Activated T-cell treated with anti-CD3 and anti-CD28 coated beads, Interleukin-2, amount 50 U/mL, for 24 hours (primary cell): ENCODE measurements at places on chromosomes 6 and 20.

DNA sequence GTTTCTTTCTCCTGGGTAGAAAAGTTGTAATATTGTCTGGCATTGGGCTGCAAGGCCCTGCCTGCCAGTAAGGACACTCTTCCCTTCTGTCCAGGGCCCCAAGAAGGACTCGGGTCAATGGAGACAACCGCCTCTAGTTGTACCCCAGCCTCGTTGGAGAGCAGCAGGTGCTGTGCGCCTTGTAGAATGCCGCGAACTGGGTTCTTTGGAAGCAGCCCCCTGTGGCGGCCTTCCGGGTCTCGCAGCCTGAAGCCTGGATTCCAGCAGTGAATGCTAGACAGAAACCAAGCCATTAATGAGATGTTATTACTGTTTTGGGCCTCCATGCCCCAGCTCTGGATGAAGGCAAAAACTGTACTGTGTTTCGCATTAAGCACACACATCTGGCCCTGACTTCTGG is 37.0 kb downstream of the PLCG1 start:
- H3K27me3 ChIP-seq = no peaks in the 10 kb centered on the region
- no peak overlapping the region for H3K4me3 ChIP-seq
- peak overlapping the region; percentile 82 for H3K27ac ChIP-seq

DNA sequence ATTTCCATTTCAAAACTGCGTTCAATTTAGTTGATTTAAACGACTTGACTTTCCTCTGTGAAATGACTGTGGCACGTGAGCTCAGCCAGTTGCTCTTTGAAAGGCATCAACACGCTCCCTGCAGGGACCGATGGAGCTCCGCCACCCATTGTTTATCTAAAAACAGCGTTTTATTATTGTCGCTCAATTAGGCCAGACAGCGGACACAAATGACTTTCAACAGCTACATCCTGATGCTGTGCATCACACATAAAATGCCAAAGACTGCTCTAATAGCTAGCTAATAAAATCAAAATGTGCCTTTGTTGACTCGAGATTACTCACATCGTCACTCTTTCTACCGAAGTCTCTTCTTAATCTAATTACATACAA is 332.5 kb downstream of the CD83 start:
- H3K4me1 ChIP-seq = peaks cover 72% of the 10 kb centered on the region
- DNase-seq = no peak
- no peaks in the 10 kb centered on the region for H3K36me3 ChIP-seq
- peak overlapping the region; percentile 80 for H3K27ac ChIP-seq
- H3K27me3 ChIP-seq = no peaks in the 10 kb centered on the region
- no peak overlapping the region for H3K4me3 ChIP-seq

DNA sequence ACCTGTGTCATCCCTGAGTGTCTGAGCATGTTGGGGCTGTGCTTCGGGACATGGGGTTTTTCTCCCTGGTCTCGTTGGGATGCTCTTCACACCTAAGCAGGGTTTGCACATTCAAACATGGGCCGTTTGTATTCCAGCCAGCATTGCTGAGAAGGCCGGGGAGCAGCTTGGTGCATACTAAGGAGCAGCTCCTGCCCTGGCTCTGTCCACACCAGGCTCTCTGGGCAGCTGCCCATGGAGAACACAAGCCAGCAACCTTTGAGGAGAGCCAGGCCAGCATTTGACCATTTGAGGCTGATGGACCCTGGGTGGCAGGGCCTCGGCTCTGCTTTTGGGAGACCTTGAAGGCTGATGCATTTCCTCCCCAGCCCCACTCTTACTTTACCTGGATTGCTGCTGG is 92.1 kb downstream of the PHACTR3 start:
- no peaks in the 10 kb centered on the region for H3K36me3 ChIP-seq
- H3K4me3 ChIP-seq = no peak overlapping the region
- H3K4me1 ChIP-seq = no peaks in the 10 kb centered on the region
- no peak overlapping the region for H3K27ac ChIP-seq

DNA sequence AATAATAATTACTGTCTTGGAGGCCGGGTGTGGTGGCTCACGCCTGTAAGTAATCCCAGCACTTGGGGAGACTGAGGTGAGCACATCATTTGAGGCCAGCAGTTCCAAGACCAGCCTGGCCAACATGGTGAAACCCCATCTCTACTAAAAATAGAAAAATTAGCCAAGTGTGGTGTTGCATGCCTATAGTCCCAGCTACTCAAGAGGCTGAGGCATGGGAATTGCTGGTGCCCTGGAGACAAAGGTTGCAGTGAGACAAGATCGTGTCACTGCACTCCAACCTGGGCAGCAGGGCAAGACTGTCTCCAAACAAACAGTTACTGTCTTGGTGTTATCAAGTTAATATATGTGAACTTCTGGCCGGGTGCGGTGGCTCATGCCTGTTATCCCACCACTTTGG is 4.9 kb downstream of the RRP36 start:
- peaks cover 81% of the 10 kb centered on the region for H3K36me3 ChIP-seq
- H3K4me1 ChIP-seq = peaks cover 26% of the 10 kb centered on the region
- H3K27me3 ChIP-seq = no peaks in the 10 kb centered on the region
- DNase-seq = no peak
- H3K4me3 ChIP-seq = no peak overlapping the region

DNA sequence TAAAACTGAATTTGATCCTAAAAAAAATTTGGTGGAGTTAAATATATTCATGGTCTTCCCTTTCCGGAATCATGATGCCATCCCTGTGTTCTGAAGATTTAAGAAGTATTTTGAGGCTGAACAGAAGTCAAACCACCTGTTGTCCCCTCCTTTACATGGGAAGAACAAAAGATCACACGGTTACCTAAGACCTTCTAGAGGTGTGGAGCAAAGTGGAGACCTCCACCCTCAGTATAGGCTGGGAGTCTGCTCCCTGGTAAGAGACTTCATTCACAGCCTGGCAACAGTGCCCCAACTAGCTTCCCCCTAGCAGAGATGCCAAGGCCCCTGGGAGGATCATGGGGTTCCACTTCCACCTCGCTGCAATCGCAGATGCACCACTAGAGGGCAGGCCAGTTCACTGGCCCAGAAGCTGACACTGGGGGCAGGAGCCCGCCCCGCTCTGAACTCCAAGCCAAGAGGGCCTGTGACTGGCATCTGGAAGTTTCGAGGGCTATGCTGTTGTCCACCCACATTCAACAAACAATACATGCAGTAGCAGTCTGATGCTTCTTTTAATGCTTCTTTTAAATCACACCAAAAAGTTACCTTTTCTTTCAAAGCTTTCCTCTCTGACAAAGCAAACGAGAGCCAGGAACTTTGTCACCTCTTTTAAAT is 19.5 kb upstream of the UBE2J1 start:
- peaks cover 25% of the 10 kb centered on the region for H3K4me1 ChIP-seq
- DNase-seq = peak; percentile 85
- peak overlapping the region; percentile 44 for H3K27ac ChIP-seq
- H3K27me3 ChIP-seq = no peaks in the 10 kb centered on the region
- no peaks in the 10 kb centered on the region for H3K36me3 ChIP-seq

DNA sequence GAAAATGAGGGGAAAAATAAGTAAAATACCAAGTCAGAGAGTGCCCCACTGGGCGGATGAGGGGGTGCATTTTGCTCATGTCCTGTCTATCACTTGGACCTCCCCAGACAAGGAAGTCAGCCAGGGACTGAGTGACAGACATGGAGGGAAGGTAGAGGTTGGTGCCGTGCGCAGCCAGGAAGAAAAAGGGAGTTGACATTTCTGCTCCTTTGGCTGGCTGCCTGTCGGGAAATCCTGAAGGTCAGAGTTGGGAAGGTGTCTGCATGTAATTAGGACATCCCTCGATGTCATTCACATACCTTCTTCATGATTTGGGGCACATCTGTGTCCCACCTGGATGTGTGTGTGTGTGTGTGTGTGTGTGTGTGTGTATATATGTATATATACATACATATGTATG is 8.9 kb downstream of the GUCA1A start:
- no peak overlapping the region for H3K27ac ChIP-seq
- peaks cover 21% of the 10 kb centered on the region for H3K4me1 ChIP-seq
- no peaks in the 10 kb centered on the region for H3K36me3 ChIP-seq
- H3K4me3 ChIP-seq = no peak overlapping the region
- H3K27me3 ChIP-seq = peaks cover 17% of the 10 kb centered on the region

DNA sequence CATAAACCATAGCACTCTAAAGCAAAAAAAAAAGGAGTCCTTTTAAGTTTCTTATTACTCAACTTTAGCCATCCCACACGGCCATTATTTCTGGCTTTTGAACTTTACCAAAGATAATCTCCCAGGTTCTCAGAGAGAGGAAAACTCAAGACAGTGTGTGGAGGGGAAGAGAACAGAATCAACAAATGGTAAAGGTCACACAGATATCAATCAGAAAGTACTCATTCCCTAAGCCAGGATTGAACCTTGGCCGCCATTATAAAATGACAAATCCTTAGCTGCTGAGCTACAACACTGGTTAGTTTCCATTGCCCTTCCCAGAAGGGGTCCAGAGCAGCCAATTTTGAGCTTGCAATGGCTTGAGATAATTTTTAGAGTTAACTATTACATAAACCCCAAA is 10.1 kb upstream of the TRIM38 start:
- no peaks in the 10 kb centered on the region for H3K4me1 ChIP-seq
- no peak for DNase-seq
- no peak overlapping the region for H3K4me3 ChIP-seq
- no peak overlapping the region for H3K27ac ChIP-seq

DNA sequence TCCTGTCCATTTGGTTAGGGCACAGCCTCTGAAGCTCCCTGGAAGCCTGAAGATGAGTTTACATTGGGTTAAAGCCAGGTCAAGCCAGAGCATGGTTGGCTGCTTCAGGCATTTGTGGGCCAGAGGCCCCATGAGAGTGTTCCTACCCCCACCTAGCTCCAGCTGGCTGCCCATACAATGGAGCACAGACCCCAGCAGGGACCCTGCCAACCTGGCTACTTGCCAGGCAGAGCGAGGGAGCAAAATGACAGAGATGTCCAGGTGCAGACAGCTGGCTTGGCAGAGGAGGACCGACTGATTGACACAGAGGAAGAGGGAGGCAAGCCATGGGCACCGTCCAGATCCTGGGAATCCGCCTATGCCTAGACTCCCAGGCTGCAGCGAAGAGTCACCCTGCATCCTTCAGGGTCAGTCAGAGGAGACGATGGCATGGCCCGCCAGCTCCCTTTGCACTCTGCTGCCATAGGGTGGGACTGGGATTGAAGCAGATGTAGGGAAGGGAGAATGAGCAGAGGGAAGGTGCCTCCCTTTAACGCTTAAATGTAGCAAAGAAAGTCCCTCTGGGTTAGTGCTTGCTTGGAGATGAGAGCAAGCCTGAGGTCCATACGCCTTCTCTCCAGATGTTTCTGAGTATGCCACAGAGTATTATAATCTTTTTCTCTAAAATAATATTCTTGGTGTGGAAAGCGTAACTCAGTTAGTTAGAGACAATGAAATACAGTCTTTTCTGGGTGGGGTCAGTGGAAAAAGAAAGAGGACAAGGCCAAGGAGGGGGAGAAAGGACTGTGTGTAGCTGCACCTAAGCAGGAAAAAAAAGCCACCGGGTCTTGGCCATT is 77.6 kb upstream of the FYN start:
- H3K4me1 ChIP-seq = peaks cover 14% of the 10 kb centered on the region
- no peak overlapping the region for H3K4me3 ChIP-seq
- no peaks in the 10 kb centered on the region for H3K27me3 ChIP-seq

DNA sequence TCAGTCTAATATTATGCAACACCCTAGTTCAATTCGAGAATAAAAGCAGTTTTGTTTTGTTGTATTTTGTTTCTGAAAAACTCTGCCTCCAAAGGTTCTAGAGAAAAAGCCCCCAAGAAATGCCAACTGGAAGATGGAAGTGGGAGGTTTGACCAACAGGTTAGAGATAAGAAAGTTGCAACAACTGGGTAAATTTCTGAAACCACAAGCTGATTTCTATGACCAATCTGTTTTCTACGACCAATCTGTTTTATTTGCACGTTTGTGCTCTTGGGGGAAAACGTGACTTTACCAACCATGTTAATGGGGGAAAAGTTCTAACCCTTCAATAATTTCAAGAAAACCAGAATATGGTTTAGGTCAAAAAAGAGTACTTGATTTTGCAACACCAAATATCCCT is 173.2 kb downstream of the PDE7B start:
- no peaks in the 10 kb centered on the region for H3K36me3 ChIP-seq
- no peak for DNase-seq
- H3K4me3 ChIP-seq = no peak overlapping the region
- no peaks in the 10 kb centered on the region for H3K4me1 ChIP-seq

- H3K4me3 ChIP-seq = no peak overlapping the region
- H3K27me3 ChIP-seq = peaks cover 39% of the 10 kb centered on the region
- no peak overlapping the region for H3K27ac ChIP-seq
- H3K4me1 ChIP-seq = no peaks in the 10 kb centered on the region
These were observed 10.8 kb downstream of the HLA-DQB2 start for GRCh38 chr6:32752580-32752979.

GRCh38 chr6:168671863-168672546 is 231.0 kb downstream of the SMOC2 start:
- no peak for DNase-seq
- H3K27me3 ChIP-seq = peaks cover 12% of the 10 kb centered on the region
- H3K36me3 ChIP-seq = no peaks in the 10 kb centered on the region
- no peak overlapping the region for H3K4me3 ChIP-seq
- H3K4me1 ChIP-seq = no peaks in the 10 kb centered on the region
- no peak overlapping the region for H3K27ac ChIP-seq

GRCh38 chr6:98830146-98830545 is 4.2 kb upstream of the POU3F2 start:
- no peak for DNase-seq
- peaks cover 91% of the 10 kb centered on the region for H3K27me3 ChIP-seq
- no peak overlapping the region for H3K27ac ChIP-seq
- no peaks in the 10 kb centered on the region for H3K36me3 ChIP-seq
- H3K4me1 ChIP-seq = peaks cover 52% of the 10 kb centered on the region

DNA sequence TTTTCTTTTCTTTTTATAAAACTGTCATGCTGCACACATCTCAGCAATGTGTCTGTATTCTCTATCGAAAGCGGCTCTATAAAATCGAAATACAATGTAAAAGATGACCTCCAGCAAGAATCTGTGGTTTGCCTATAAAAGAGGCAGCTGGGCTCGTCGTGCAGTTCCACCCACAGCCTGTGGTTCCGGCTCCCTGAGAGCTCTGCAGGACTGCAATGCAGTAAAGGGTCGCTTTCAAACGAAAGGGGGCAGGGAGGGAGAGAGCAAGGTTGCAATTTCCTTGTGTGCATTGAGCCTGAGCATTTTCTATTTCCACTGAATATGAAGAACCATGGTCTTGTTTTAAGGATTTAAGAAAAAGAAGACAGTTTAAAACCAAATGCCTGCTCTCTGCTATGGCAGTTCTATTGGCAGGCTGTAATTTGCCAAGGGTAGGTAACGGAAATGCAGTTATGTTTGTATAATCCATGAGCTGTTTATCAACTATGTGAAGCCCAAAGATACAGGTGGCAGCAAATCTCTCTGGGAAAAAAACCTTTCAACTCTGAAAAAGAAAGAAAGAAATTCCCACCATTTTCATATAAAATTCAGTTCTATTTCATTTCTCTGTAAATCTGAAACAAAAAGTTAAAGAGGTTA is 236.5 kb downstream of the HACE1 start:
- no peak overlapping the region for H3K27ac ChIP-seq
- H3K4me1 ChIP-seq = peaks cover 8% of the 10 kb centered on the region
- DNase-seq = no peak
- H3K36me3 ChIP-seq = no peaks in the 10 kb centered on the region
